ENCODE measurements at places on chromosomes 1 and 21.

GRCh38 chr1:166379447-166379846 lies 212.6 kb upstream of the FAM78B start:
- DNase-seq, result no peak

DNA sequence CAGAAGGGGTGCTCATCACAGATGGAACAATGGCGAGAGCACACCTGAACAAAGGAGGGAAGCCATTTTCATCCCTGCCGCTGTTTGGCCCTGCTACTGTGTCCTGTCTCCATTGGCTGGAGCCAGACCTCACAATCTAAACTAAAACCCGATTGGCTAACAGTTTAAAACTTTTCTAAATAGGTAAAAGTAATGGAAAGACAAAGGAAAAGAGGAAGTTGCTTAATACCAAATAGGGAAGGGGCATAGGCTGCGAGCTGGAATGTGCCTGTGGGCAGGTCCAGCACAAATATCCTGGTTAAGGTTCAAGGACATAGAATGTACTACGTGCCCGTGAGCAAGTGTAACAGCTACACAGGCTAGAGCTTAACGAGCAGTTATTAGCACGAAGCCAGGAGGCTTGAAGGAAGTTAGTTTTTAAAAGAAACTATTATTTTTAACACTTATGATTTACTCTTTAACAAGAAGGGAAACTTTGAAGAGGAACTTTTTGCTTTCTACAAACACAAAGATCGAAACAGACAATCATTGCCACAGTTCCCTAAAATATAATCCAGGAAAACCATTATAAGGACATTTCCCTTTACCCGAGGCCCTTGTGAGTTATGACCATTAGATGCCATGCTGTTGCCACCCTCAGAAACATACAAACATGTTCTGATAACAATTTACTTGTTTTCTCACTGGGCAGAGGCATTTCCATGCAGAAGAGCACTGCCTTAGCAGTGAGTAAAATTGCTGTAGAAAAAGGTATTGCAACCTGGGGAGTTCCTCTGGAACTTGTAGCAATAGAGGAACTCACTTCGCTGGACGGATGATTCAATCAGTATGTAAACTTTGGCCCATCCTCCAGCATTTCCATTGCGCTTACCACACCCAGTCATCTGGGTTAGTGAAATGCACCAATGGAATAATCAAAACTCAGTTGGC lies 4.8 kb upstream of the PTTG1IP start:
- no peak for DNase-seq

DNA sequence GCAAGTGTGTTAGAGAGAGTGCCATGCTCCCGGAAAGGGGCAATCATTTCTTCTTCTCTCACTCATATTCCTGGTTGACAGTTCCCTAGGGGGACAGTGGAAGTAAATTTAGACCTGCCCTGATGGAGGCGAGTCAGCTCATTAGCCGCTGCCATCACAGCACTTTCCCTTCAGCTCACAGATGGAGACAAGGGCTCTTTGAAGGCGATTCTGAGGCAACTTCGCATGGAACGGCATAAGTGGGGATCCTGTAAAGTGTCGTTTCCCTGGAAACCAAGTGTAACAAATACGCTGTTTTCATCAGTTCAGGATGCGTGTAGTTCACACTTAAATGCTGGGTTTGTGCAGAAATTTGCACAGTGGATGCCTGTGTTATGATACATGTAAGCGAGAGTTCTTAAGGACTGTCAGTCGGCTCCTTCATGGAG lies 114.5 kb upstream of the TMPRSS15 start:
- DNase-seq, result no peak

DNA sequence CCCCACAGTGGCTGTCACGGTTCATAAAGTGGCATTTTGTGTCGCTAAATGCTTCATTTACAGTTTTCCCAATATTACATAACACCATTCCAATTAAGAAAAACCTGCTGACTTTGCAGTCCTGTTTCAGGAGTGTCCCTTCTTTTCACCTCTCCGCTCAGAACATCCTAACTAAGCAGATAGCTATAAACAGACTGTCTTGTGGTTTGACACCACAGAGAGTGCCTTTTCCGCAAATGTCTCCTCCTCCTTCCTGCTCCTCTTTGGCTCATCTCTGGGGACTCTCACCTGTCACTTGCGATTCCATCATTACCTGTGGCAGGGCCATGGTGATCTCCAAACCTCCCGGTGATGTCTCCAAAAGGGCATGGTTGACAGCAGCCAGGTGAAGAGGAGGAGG lies 119.0 kb downstream of the CNIH3 start:
- no peak for DNase-seq

DNA sequence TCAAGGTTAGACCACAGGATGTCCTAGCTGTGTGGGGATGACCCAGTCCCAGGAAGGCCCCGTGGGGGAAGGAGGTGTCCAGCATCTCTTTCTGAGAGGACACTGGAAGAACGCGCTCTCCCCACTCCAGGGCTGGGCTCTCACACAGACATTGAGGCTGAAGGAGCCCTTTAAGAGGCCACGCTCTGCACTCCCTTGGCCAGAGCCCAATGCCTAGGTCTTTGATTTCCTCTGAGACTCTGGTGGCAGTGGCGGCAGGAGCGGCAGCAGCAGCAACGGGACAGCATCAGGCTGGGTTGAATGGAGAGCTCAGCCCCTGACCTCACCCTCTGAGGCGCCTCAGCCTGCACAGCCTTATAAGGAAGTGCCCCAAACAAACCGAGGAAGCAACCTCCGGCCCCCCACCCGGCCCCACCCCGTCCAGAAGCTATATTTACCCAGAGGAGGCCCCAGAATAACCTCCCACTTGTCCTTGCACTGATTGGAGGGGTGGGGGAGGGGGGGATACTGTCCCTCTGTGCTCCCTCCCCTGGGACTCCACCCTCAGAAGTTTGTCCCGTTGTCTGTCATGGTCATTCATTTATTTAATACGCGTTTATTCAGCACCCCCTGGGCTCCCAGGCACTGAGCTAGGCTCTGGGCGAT lies 12.3 kb downstream of the NES start:
- no peak for DNase-seq

DNA sequence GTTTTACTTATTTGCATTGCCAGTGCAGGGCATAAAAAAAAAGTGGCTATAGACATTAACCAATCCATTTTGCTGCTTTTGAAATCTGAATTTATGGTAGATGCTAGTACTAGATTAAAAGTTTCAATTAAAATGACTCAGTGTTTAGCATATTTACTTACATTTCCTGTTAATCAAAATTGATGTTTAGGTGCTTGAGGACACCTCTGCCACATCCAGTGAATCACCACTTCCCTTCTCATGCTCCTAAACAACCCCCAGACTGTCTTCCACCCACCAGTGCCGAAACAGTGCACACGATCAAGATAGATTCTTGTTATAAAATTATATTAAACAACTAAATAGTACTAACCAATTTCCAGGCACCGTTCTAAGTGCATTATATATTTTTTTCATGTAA lies 32.7 kb downstream of the HSD17B7 start:
- no peak for DNase-seq

DNA sequence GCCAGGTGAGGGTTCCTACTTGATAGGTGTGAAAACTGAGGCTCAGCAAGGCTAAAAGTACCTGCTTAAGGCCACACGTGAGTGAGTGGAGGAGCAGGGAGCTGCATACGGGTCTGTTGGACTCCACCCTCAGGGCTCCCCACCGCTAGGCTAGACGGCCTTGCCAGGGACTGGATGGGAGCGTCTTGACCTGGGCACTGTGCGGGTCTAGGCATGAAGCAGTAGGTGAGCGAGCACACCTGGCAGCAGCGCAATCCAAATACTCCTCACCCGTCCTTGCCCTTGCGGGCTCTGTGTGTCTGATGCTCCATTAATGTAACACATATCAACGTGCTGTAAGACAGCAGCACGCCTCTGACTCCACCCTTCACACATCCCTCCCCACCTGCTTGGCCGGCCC lies 94.0 kb downstream of the LACTBL1 start:
- no peak for DNase-seq

GRCh38 chr1:172381946-172382345 lies 38.5 kb upstream of the C1orf105 start:
- DNase-seq, result no peak

GRCh38 chr1:95650631-95651030 lies 416.6 kb downstream of the RWDD3 start:
- no peak for DNase-seq

DNA sequence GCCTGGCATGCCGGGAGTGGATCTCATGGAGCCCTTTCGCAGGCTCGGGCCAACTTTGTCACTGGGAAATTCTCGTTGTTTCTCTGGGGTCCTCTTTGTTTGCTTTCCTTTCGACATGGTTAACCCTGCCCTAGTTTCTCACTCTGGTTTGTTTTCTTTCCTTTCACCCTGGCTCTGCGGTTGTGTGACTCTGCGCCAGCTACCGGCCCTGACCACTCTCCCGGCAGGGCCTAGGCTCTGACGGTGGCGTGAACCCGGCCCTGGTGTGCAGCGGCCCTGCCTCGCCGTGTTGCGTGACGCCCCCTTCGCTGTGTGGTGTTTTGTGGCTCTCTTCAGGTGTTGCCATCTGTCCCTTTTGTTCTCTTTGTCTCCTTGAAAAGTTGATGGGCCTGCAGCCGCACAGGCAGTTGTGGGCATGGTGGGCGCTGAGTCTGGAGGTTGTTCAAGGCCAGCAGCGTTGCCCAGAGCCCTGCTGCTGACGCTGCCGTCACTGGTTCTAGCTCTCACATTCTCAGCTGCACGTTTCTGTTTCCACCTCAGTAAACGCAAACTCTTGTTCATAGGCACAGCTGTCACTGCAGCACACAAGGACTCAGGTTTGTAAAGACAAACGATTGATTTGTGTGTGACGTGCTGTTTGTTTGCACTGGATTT lies 64.6 kb upstream of the DIP2A start:
- DNase-seq, result no peak

DNA sequence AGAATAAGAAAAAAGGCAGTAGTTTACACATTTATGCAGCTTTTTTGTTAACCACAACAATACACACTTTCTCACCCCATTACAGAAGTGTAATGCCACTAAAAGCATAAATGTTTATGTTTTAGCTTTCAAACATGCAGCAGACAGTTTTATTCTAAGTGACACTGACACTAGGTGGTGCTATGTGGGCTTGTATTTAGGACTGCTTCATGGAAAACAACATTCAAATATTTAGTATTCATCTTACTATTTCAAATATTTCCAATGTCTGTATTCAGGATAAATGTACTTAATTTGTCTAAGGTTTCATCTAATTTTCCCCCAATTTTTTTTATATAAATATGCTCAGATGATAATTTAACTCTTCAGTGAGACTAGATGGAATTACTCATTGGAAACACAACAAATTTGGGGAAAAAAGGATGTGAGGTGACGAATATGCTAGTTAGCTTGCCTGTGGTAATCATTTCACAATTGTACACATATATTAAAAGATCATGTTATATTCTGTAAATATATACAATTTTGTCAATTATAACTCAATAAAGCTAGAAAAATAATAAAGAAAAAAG lies 71.4 kb downstream of the USP1 start:
- DNase-seq, result no peak

DNA sequence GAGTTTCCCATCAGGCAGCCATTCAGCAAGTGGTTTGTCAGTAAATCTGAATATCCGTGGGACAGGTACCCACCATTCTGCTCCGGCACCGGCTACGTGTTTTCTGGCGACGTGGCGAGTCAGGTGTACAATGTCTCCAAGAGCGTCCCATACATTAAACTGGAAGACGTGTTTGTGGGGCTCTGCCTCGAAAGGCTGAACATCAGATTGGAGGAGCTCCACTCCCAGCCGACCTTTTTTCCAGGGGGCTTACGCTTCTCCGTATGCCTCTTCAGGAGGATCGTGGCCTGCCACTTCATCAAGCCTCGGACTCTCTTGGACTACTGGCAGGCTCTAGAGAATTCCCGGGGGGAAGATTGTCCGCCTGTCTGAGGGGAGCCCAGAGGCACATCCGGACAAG lies 48.4 kb downstream of the B3GALT5 start:
- DNase-seq, result no peak

DNA sequence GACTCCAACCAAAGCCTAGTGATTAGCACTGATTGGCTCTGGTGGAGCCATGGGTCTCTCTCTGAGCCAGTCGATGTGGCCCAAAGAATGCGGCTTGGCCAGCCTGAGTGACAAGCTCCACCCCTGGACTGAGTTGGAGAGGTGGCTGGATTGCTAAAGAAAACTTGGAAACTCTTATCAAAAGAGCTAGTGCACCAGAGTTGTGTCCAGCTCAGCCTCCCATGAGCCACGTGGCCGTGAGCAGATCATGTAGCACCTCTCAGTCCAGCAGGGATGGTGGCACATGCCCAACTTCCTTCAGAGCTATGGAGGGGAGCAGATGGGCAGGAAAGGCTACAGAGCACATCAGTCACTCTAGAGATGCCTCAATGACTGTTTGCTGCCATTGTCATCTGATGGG lies 142.8 kb upstream of the VAMP3 start:
- DNase-seq, result no peak

GRCh38 chr1:175197531-175197930 lies 5.0 kb upstream of the KIAA0040 start:
- no peak for DNase-seq

- DNase-seq, result no peak
These were observed 3.7 kb upstream of the FNDC7 start for GRCh38 chr1:108708691-108709660.

DNA sequence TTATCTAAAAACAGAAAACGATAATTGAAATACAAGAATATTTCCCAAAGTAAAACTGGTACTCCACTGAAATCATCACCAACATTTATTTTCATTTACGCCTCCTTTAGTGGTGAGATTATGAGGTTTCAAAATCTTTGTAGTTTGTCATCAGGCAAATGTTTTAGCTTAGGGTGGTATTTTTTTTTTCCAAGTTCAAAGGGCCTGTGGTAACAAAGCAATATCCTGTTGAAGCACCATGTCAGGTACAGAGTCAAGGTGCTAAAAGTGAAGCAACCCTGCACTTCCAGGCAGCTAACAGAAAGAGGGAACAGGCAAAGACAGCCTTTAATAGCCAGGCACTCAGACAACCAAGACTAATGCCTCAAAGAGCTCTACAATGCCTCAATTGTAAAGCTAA lies 89.2 kb downstream of the JAK1 start:
- DNase-seq, result no peak

- no peak for DNase-seq
These were observed 271.4 kb downstream of the GPR52 start for GRCh38 chr1:174719194-174719593.

All from stimulated activated CD4-positive, alpha-beta T cell treated with anti-CD3 and anti-CD28 coated beads, TNF-alpha, amount 100 ng/mL, for 4 hours (primary cell).